ENCODE measurements at places on chromosomes 2 and 18. TPM values are rescaled to one million over a fixed set of nuclear protein-coding genes. Genes with fewer than 3 reads are reported as not detected.

- no peak overlapping the region for H3K27ac ChIP-seq
- H3K27me3 ChIP-seq: no peaks in the 10 kb centered on the region
- no peak overlapping the region for H3K4me3 ChIP-seq
- no peaks in the 10 kb centered on the region for H3K4me1 ChIP-seq
- H3K36me3 ChIP-seq: no peaks in the 10 kb centered on the region
- DNase-seq: peak; percentile 87
These were observed 10.0 kb upstream of the GBX2 start for GRCh38 chr2:236177967-236178889.

DNA sequence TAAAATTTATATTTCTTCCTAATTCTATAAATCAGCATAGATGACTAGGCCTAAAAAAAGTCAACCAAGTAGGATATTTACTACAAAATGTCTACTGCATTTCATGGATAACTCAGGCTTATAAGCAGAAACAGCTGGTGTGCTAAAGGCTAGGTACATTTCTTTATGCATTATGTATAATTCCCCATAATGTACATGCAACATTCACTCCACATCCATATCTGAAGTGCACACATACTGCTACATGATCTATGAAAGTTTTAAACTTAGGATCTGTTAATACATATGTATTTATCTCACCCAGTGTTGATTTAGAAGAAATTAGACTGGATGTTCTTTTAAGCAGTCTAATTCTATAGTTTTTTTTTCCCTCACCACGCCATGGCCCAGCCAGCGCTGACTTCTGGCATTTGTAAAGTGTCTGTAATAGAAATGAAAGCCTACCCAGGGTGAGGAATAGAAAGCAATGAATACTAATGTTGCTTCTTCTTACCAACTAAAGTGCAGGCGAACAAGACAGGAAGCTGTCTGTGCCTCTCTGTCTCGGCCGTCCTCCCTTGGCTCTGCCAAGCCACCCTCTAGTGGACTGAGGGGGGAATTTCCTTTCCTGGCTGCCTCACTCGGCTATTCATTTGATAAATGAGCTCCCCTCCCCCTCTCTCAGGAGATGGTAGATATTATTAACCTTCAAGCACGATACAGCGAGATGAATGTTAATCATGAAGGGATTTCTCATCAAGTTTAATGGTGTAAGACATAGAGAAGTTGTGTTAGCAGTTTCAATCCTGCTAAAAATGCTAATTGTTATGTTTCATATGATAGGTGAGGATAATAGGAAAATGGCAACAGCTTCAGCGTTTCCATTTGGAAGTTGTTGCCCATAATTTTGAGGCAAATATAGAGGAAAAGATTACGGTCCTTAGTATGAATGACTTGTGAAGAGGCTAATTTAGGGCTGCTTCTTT is 384.5 kb downstream of the MTX2 start:
- no peak overlapping the region for H3K27ac ChIP-seq
- no peaks in the 10 kb centered on the region for H3K36me3 ChIP-seq
- no peak overlapping the region for H3K4me3 ChIP-seq

- H3K27me3 ChIP-seq: no peaks in the 10 kb centered on the region
- H3K4me3 ChIP-seq: no peak overlapping the region
- no peak for DNase-seq
- H3K4me1 ChIP-seq: peaks cover 5% of the 10 kb centered on the region
- peak overlapping the region; percentile 1 for H3K27ac ChIP-seq
- no peaks in the 10 kb centered on the region for H3K36me3 ChIP-seq
These were observed 34.3 kb downstream of the LCLAT1 start for GRCh38 chr2:30481323-30481800.

CNGA3 gene
- total RNA-seq: not detected

Measured in aorta (tissue), 5 donors.